ENCODE measurements at places on chromosomes 5 and 9. TPM values are rescaled to one million over a fixed set of nuclear protein-coding genes. Genes with fewer than 3 reads are reported as not detected.

DNA sequence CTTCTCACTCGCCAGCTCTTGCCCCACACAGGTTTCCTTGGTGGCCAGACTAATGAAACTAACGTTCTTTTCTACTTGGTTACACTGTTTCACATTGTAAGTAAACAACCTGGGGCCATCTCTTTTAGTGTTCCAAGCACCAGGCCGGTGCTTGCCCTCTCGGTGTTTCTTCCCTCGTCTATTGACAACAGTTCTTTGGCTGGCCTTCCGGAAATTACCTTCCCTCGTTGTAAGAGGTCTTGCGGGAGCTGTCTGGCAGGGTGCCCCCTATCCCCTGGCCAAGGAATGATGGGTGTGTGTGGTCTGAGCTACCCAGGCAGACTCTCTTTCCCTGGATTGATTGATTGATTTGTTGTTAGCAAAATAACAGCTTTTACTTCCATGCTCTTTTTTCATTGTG lies 918 bp upstream of the MYMK start:
- DNase-seq = no peak
- no peak overlapping the region for H3K27ac ChIP-seq
- H3K4me3 ChIP-seq = no peak overlapping the region
- H3K27me3 ChIP-seq = peaks cover 3% of the 10 kb centered on the region
- no peaks in the 10 kb centered on the region for H3K4me1 ChIP-seq

GRM6 gene
- total RNA-seq = not detected

NR6A1 gene
- 0.61 TPM for total RNA-seq

TSLP gene
- total RNA-seq = 0.55 TPM

TMEM215 gene
- not detected for total RNA-seq

Data from activated CD4-positive, alpha-beta memory T cell treated with anti-CD3 and anti-CD28 coated beads for 36 hours (primary cell).